GM10248 (cell line): ENCODE measurements at places on chromosomes 16 and 17.
A peak's percentile ranks its signal among the peaks of the same experiment; 100 is the strongest.

- DNase-seq: peak; percentile 33
Measured at GRCh38 chr17:79065105-79065670, 9.4 kb upstream of the ENGASE start.

GRCh38 chr17:21390294-21390693 is 14.1 kb downstream of the KCNJ12 start:
- DNase-seq: no peak

DNA sequence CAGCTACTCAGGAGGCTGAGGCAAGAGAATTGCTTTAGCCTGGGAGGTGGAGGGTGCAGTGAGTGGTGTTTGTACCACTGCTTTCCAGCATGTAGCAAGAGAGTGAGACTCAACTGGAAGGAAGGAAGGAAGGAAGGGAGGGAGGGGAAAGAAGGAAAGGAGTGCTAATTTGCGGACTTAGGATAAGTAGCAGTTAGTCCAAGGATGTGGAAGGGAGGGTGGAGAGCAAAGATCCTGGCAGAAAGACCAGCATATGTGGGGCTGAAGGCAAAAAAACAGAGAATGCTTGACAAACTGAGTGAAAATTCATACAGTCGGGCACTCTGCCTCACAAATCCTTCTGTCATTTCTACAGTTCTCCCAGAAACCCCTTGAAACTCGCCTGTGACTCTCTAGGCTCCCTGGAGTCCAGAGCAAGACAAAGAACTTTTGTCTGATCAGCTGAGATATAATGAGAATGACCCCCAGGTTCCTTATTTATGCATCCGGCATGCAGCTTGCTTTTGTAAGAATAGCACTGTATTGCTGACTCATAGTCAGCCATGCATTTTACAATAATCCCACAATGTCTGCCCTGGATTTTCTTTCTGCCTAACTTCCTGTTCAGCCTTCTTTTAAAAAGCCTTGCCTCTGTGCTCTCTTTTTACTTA is 31.5 kb downstream of the CDK5RAP3 start:
- DNase-seq: peak; percentile 68

- no peak for DNase-seq
Measured at GRCh38 chr16:78209951-78210661, 110.7 kb downstream of the WWOX start.

DNA sequence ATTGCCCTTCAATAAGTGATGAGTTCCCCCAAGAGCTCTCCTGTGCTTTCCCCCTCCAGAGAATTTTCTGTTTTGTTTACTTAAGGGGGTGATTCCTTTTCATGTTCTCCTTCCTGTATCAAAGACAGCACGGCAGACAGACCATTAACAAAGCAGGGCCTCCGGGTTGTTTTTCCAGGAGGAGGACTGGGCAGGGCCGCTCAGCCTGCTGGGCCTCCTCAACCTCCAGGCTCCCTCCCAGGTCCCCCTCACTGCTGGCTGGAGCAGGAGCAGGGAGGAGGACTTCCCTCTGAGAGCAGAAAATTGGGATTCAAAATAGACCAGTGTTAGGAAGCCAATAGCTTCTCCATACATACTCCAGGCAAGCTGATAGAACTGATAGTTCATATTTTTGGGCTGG is 20.4 kb downstream of the SDK2 start:
- no peak for DNase-seq
